NCI-H1092 treated with DMSO at 0.1 percent for 48 hours (cell line): ENCODE measurements at places on chromosomes 4 and X.

DNA sequence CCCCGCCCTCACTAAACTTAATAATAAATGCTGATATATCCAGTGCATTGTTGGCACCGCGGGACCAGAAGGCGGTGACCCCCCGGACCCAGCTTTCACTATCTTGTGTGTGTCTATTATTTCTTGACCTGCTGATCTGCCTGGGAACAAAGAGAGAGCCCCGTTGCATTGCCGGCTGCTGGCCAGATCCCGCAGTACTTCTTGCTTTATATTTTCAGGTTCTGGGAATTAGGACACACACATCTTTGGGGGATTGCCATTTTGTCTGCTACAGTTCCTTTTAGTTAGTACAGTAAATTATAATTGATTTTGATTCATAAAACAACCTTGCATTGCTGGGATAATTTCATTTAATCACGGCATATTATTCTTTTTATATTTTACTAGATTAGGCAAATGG is 2.2 kb upstream of the RTL8B start:
- DNase-seq: no peak

DNA sequence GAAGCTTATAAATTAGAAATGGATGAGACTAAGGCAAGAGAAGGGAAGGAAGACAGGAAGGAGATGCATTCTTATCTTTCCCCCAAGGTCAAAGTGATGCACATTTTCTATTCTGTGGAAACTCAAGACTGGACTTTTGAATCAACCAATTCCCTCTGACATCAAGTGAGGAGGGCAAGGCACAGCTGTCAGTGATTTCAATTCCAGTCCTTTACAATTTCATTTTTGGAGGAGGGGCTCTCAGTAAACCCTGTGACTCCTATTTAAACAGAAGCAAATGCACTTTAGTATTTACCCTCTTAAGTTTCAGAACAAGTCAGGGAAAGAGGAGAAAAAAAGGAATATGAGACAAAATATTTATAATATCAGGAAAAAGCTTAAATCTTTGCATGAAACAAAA is 134.0 kb downstream of the MGST2 start:
- peak; percentile 31 for DNase-seq

GRCh38 chr4:176409627-176410026 is 89.9 kb downstream of the SPCS3 start:
- DNase-seq: no peak

GRCh38 chr4:8560265-8561047 is 19.7 kb upstream of the GPR78 start:
- no peak for DNase-seq

DNA sequence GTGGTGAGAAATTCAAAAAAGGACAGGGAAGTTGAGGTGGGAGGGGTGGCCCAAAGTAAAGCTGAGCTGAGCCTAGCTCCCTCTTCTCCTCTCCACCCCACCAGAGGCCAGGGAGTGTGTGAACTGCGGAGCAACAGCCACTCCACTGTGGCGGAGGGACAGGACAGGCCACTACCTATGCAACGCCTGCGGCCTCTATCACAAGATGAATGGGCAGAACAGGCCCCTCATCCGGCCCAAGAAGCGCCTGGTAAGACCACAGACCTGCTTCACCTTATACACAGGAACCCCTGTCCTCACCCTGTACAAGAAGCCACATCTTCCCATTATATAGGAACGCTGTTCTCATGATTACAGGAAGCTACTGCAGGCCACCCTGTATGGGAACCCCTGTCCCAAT is 5.8 kb downstream of the GATA1 start:
- no peak for DNase-seq

DNA sequence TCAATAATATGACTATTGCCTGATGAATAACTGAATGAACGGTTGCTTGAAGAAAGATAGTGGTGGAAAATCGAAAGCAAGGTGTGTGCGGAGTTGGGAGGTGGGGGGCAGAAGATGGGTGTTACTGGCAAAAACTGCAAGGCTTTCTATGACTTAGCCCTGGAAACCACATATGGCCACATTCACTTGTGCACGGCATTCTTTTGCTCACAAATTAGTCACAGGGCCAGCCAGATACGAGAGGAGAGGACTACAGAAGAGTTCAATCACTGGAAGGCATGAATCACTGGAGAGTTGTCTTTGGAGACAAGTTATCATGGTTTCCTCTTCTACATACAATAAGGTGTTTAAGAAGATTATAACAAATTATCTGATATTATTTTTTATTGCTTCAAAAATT is 626.5 kb upstream of the CPEB2 start:
- no peak for DNase-seq

DNA sequence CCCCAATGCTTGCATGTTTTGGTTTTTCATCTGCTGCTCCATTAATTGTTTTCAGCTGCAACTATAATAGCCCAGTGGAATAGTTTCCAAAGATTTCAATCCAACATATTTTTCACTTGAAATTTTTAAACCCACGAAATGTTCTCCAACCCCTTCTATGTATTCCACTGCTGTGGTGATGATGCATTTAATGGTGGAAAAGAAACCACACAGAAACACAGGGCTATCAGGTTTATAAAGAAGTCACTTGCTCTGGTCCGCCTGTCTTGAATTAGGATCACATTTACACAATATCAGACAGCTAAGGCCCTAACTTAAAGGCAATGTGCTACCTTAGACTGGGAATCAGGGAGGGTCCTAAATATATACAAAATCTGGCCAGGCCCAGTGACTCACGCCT is 35.0 kb downstream of the OPHN1 start:
- no peak for DNase-seq

DNA sequence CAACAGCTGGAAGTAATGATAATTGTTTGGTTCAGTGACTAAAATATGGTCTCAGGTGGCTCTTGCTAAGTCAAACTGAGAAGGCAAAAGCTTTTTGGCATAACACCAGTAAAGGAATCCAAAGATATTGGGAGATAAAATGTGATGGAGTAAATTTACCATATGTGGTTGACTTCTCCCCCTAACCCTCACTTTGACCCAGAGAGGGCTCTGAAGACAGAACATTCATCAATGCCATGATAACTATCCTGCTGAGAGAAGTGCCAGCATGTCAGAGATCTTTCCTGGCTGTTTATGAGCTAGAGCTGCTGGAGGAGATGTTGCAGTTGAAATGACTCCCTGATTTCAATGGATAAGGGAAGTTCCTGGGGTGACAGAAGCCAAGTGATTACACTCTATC is 213.4 kb downstream of the SPCS3 start:
- DNase-seq: no peak

DNA sequence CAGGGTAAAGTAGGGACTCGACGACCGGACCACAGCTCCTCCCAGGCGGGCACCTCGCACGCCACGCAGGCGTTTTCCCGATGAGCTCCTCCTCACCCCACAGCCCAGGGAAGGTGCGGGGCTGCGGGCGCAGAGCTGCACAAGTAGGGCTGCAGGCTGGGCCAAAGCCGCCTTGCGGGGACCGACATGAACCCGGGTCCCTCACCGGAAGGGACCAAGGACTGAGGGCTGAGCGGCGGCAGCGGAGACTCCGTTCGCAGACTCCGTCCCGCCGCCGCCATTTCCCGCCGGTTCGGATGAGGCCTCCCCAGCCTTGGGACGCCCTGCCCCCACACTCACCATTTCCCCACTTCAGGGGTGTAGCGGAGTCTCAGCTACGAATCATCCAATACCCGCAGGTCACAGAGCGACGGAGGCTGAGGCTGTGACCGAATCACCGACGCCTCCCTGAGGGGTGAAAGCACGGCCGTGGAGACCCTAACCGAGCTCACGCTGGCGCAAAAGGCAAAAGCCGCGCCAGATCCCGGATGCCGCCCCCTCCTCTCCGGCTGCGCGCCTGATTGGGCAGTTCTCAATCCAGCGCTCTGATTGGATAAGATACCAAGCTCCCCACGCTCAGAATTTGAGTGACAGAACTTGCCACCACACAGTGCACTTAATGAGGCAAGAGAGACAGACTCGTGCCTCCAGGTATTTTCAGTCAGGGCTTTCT is at the start of gene ZNF732:
Gene ZNF732 (minus strand): TSS at position 506 of the 712 bp plus-strand sequence. CDS start 164 bp downstream, at position 342.
- peak; percentile 44 for DNase-seq

DNA sequence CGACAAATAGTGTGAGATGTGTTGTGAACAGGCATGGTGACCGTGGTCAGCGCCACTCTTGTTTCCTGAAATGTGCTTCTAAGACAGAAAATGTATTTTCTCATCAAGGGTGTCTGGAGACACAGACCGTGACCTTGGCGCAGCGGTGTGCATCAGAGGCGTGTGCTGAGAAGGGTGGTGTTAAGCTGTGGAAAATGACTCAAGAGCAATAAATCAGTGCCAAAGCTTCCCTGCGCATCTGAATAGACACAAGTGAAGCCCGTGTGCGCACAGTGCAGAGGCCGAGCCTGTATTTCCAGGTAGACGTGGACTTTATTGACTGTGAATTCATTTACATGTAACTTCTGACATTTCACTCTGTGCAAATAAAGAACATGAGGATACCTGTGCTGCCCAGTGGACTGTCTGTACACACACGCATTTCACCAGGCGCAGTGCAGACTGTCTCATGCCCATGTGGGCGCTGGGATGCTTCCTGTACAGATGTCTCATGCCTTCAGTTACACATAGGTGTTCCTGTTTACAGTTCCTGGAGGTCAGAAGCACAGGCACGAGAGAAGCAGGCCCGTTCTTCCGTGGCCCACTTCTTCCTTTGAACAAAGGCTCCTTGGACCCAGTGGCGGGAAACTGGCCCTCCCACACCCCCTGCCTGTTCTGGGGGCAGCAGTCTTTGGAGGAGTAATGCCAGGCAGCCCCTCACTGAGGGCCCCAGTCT is 31.9 kb downstream of the NSG1 start:
- DNase-seq: no peak

GRCh38 chr4:75549019-75549418 is 6.8 kb upstream of the ODAPH start:
- DNase-seq: no peak

GRCh38 chrX:11287505-11287904 is 5.7 kb upstream of the AMELX start:
- no peak for DNase-seq

DNA sequence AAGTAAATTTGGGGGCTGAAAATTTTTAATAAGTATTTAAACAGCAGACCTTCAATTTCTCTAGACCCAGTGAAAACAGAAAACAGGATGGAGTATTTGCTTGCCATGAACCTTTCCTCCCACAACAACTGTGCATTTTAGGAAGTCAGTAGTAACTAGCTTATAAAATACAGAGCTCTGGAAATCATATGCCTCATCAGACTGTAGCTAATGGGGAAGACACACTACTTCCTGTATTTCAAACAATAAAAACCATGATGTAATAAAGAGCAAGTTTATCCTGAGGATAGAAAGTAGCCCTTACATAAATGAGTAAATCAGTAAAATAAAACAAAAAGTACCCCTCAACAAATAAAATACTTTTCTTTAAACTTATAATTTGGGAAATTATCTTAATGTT is 280.1 kb upstream of the ZFP42 start:
- DNase-seq: no peak

DNA sequence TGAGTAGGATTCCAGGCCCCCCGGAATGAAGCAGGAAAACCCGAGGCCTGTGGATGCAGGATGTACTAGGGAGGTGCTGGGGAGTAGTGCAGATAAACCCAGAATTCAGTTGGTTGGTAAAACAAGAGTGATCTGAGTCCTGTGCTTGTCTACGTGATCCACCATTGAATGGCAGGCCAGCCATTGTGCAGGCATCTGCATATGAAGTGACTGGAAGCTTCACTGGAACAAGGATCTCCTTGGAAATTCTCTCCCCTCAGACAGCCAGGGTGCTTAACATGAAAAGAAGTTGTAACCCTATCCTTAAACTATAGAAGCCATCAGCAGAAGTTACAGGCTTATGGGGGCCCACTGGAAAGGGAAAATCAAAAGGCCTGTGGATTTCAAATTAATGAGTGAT is 656 bp upstream of the GSPT2 start:
- DNase-seq: no peak

GRCh38 chrX:155313766-155314165 is 20.6 kb downstream of the CLIC2 start:
- DNase-seq: no peak

DNA sequence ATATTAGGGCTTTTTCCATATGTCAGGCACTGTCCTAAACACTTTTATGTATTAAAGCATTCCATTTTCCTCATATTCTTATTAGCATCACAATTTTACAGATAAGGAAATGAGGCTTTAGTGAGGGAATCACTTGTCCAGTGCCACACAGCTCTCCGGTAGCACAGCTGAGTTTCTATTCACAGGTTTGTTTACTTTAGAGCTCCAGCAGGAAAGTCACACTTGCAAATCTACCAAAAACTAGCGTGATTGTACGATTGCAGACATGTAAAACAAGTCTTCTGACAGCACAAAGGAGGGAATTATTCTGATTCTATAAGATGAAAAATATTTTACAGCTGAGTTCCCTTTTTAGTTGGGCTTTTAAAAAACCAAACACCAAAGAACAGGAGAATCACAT is 472.1 kb downstream of the TMA16 start:
- no peak for DNase-seq

GRCh38 chr4:566508-567295 is 9.4 kb downstream of the TMEM271 start:
- no peak for DNase-seq

- DNase-seq: no peak
These were observed 48.1 kb downstream of the LUZP4 start for GRCh38 chrX:115337491-115338144.

DNA sequence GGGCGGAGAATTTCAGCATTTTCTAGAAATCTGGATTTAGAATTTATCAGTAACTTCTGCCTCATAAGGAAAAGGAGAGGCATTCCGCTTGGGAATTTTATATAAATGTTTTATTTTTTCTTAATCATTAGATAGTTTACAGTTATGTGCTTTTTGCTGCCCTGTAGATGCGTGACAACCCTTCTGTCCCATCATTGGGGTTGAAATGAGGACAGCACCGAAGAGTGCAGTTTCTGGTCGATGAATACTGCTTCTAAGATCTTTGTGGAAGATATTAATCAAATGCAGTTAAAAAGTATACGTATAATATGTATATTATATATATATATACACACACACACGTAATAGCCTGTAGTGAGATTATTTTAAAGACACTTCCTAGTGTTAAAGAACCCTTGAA is 1.5 kb downstream of the RBPJ start:
- no peak for DNase-seq

DNA sequence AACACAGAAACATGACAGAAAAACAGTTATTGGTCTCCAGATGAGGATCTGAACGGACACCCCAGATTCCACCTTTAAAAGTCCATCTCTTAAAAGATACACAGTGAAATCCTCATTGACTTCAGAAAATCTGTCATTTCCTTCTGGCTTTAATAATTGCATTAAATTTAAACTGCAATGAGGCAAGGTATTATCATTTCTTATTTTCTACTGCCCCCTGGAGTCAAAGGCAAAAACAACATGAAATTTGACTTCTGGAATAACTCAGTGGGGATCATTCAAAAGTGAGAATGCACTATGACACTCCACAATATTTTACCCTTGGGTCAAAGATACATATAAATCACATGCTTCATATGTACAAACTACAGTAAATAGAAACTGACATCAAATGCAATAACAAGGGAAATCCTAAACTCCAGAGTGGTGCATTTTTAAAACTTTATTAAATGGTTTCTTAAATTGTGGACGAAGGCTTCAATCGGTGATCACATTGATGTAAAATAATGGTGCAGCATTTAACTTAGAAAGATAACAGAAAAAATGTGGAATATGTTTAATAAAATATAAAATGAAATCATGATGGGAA is 56.4 kb upstream of the SPANXN1 start:
- peak; percentile 17 for DNase-seq
